NCI-H460 (cell line): ENCODE measurements at places on chromosomes 7 and 10. TPM values are rescaled to one million over a fixed set of nuclear protein-coding genes. Genes with fewer than 3 reads are reported as not detected.

GRCh38 chr7:18498341-18498740 lies 2.8 kb downstream of the HDAC9 start:
- no peak for DNase-seq

The LYZL2 gene
- not detected in 2 replicates for total RNA-seq

DNA sequence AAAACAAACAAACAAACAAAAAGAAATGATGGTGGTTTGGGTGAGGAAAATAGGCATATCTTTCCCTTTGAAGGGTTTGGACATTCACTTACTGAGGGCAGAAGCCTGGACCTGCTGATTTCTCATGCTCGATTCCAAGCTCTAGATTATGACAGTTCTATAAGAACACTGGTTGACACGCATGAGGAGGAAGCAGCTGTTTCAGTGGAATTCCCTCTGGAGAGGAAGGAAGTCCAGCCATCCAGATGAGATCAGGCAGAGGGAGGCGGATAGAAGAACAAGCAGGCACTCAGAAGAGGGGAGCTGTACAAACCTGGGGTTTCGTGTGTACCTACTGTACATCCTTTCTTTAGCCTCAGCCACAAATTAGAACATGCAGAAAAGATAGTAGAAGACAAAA lies 691.9 kb downstream of the INHBA start:
- no peak for DNase-seq

DNA sequence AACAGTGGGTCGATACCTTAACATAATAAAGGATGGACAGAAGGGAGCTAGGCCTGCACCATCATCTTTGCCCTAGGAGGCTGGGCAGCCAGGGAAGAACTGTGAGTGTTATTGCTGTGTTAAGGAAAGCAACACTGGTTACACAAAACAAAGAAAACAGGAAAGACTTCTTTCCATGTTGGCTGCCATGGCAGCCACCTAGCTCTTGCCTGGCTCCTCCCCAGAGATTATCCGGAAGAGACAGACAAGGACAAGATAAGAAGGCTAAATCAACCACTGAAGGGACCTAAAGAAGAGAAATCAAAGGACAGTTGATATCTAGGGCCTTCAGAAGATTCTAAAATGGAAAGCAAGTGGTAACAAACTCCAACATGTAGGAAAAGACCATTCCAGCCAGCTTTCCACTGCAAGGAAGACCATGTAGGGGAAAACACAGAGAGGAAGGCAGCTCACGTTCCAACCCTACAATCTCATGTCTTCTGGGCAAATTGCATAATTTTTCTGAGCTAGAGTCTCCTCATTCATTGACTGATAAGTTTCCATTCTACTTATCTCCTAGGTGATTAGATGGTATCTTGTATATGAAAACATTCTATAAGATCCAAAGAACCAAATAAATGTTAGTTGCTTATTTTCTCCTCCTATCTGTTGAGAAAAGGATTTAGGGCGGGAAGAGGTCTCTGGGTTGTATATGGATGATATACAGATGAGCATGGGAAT lies 51.2 kb downstream of the SP8 start:
- no peak for DNase-seq

DNA sequence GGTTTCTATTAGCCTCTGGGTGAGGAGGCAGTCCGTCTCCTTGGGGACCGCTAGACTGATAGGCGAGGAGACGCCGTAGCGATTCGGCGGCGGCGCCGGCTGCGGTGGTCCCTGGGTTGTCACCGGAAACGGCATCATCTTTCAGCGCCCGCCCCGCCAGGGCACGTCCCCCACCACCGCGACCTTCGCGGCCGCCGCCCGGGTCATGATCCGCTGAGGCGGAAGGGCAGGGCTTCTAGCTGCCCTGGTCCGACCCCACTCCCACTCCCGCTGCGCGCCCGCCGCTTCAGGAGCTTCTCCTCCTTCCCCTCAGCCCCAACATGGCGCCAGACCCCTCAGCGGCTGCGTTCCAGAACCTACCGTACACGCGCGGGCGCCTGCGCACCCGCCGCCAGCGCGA lies at the start of gene PAPOLB:
Gene PAPOLB (minus strand): TSS at position 358 of the 400 bp plus-strand sequence. CDS start 220 bp downstream, at position 138.
- DNase-seq, result no peak

DNA sequence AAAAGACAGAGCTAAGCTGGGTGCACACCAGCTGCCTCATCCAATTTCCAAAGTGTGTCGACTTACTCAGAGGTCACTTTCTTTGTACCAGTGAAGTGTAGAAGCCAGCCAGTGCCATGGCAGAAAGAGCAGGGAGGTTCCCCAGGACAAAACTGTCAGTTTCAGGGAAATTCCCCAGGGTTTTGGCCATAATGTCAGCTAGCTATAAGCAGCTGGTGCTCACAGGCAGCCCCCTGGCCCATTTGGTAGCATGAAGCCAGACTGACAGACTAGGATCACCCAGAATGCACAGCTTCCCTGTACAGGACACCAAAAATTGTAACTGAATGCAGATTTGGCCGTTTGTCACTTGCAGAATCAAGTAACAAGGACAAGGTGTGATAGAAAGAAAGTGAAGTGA lies 28.6 kb downstream of the MRPL32 start:
- no peak for DNase-seq

The ARHGEF5 gene
- total RNA-seq, result 1.0 and 1.7 TPM in 2 replicates

The ANTXRL gene
- total RNA-seq, result not detected in 2 replicates

GRCh38 chr10:51615764-51616298 lies 83.6 kb downstream of the CSTF2T start:
- no peak for DNase-seq

GRCh38 chr10:132332433-132332754 lies 401 bp downstream of the LRRC27 start:
- DNase-seq, result no peak

- no peak for DNase-seq
Measured at GRCh38 chr10:47335906-47336305, 12.3 kb upstream of the RBP3 start.

DNA sequence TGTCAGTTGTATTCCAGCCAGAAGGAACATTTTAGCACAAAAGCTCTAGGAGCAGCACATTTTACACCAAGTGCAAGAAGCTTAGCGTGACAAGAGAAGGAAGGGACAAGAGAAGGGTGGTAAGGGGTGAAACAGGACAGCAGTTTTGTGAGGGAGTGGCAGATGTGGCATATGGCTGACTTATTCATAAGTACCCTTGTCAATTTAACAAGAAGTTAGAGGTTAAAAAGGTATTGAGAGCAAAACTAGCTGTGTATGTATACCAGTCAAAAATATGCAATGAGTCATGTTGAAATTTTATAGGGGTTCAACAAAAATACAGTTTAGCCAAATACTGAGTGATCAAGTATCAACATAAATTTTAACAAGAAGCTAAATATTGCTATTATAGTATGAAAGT lies 561.5 kb upstream of the POT1 start:
- DNase-seq, result no peak

- no peak for DNase-seq
Measured at GRCh38 chr7:114789161-114789560, 132.7 kb upstream of the MDFIC start.

GRCh38 chr10:119969609-119970008 lies 77.1 kb downstream of the SEC23IP start:
- DNase-seq, result no peak

DNA sequence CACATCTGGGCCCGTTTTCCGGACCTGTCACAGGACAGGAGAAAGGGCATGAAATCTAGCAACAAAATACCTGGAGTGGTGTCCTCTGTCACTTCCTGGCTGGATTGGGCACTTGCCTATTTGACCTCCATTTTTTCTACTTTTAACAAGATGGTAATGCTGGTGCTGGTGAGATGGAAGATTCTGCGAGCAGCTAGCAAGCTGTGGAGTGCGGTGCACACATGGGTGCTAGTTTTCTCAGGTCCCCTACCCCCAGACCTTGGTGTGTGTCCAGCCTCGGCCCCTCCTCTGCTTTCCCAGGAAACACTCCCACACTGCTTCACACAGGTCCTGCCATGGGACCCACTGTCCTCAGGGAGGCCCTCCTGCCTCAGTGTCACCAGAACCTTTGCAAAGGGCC lies 87.7 kb downstream of the WDR11 start:
- DNase-seq, result no peak

DNA sequence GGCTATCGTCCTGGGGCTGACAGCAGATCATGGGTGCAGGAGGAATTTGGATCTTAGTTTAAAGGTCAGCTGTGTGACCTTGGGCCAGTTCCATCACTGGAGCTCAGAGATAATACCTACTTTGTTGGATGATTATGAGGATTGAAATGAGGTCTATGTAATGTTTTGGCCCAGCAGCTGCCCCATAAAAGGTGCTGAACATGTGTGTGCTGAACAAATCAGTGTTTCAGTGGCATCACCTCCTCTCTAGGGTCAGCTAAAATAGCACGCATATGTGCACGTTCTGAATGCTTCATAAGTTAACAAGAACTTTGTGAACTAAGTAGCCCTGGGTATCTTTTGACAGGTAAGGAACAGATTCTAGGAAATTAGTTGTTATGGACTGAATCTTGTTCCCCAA lies 84.8 kb upstream of the LRRC18 start:
- no peak for DNase-seq

- no peak for DNase-seq
Measured at GRCh38 chr7:15011289-15011688, 108.7 kb upstream of the DGKB start.

- no peak for DNase-seq
Measured at GRCh38 chr10:81071087-81071796, 533.5 kb downstream of the SH2D4B start.

DNA sequence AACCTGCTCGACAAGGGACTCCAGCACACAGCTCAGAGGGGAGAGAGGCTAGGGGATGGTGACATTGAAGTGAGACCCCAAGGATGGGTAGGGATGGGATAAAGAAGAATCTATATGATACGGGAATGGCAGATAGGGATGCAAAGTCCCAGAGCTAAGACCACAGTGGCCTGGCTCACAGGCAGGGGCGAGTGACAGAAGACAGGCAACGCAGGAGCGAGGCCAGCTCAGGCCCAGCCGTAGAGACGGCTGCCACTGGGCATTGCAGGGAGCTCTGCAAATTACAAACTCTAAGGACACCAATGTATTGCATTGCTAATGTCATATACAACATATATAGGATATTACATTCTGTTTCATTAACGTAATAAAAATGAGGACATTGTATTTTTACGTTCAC lies 131.4 kb downstream of the TCERG1L start:
- DNase-seq, result no peak

GRCh38 chr10:126110489-126111180 lies 214.3 kb downstream of the FANK1 start:
- no peak for DNase-seq

- no peak for DNase-seq
Measured at GRCh38 chr10:35000936-35001335, 89.2 kb downstream of the CUL2 start.

DNA sequence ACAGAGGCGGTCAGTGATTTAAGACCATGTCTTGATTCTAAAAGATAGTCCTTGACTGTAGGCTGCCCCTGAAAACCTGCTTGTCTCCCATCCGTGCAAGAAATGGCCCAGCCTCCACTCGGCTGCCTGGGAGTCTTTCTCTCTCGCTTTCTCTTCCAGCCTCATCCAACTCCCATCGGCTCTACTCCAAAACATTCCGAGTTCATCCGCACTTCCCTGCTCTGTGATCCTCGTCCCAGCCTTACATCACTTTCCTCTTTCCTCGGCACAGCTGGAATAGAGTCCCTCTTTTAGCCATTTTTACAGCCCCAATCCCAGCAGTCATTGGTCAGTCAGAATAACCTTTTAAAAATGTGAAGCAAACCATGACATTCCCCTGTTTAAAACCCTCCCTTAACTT lies 135.1 kb downstream of the TAX1BP1 start:
- no peak for DNase-seq

DNA sequence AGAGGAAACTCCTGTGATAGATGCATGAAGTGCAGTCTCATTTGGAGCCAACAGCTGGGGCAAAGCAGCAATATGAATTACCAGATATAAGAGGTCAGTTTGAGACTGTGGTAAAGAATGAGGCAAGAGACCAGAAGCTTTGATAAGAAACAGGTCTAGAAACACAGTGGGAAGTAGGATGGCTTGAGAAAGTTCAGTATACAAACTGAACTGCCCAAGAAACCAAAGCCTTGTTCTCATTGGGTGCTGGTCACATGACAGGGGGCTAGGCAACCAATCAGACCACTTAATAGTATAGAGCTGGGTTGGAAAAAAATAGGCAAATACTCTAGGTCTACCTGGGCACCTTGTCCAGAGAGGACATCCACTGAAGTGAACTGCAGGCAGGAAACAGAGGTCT lies 46.2 kb upstream of the PLCE1 start:
- DNase-seq, result no peak

GRCh38 chr10:63437116-63437949 lies 28.4 kb downstream of the JMJD1C start:
- no peak for DNase-seq

DNA sequence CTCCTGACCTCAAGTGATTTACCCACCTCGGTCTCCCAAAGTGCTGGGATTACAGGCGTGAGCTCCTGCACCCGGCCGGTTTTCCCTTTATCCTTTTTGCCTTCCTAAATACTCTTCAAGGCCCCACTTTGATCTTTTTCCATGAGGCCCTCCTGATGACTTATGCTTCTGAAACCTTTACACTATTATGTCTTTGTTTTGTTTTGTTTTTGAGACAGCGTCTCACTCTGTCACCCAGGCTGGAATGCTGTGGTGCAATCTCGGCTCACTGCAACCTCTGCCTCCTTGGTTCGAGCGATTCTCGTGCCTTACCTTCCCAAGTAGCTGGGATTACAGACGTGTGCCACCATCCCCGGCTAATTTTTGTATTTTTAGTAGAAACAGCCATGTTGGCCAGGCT lies 3.8 kb downstream of the STMP1 start:
- DNase-seq, result no peak

- no peak for DNase-seq
Measured at GRCh38 chr10:98858525-98858924, 377.1 kb downstream of the HPSE2 start.

The SLC29A3 gene
- 3.8 and 4.1 TPM in 2 replicates for total RNA-seq

DNA sequence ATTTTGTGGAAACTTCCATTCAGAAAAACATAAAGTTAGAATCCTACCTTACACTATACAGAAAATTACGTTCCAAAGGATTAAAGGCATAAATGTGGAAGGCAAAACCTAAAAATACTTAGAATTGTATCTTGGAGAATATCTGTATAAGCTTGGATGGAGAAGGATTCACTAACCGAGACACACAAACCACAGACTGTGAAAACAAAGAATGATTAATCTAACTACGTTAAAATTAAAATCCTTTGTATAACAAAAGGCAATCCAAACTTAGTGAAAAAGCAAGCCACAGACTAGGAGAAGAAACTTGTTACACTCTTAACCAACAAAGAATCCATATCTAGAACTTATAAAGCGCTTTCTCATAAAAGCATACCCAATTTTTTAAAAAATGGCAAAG lies 678.8 kb downstream of the INHBA start:
- DNase-seq, result no peak

GRCh38 chr7:56110611-56111010 lies 4.3 kb upstream of the CHCHD2 start:
- no peak for DNase-seq

The TYSND1 gene
- 23.1 and 26.4 TPM in 2 replicates for total RNA-seq

DNA sequence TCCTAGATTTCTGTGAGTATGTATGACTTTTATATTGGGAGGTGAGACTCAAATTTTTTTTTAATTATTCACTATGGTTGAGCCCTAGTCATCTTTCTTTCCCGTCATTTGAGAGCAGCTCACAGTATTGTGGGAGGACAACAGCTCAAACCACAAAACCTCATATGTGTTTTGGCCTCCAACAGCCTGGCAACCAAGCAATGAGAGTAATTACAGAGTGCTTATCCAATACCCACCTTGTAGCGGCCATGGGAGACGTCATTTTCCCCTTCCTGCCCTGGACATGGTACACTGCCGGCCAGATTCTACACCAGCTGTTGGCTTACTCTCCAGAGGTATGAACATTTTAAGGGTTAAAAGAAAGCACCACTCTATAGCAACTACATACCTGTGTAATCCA lies 49.1 kb downstream of the DOCK4 start:
- no peak for DNase-seq
